ENCODE measurements at places on chromosomes 5 and 9. TPM values are rescaled to one million over a fixed set of nuclear protein-coding genes. Genes with fewer than 3 reads are reported as not detected.
A peak's percentile ranks its signal among the peaks of the same experiment; 100 is the strongest.

DNA sequence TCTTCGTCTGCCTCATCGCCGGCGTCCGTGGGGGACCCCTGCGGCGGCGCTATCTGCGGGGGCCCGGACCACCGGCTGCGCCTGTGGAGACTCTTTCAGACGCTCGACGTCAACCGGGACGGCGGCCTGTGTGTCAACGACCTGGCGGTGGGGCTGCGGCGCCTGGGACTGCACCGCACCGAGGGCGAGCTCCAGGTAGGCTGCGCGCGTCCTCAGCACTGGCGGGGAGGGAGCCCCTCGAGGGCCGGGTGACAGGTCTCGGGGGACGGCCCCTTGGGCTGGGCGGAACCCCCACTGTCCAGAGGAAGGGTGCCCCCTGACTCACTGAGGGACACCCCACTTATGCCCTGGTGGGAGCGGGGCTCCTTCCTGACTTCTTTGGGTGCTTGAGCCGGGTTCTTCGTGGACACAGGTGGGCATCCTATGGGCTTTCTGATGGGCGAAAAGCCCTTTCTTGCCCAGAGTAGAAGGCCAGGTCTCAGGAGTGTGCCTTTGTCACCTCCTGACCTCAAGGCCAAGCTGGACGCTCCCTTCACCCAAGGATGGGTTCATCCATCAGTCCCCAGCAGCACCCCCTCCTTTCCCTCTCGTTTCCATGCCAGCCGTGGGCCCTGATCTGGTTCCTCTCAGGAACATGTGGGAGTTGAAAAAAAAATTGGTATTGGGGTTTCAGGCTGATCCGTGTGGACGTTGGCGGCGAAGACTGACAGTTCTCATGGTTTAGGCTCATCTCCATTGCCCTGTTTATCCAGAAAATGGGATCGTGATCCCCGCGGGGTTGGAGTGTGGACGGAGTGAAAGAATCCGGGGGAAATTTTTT is 564 bp downstream of the SLC25A25 start:
- H3K36me3 ChIP-seq = no peaks in the 10 kb centered on the region
- peak overlapping the region; percentile 86 for H3K4me3 ChIP-seq
- H3K27me3 ChIP-seq = no peaks in the 10 kb centered on the region
- peak overlapping the region; percentile 99 for H3K27ac ChIP-seq
- peaks cover 25% of the 10 kb centered on the region for H3K4me1 ChIP-seq
- no peak for DNase-seq

GRCh38 chr5:166172597-166172996 is 2118.8 kb upstream of the WWC1 start:
- H3K36me3 ChIP-seq = no peaks in the 10 kb centered on the region
- no peak overlapping the region for H3K4me3 ChIP-seq
- no peak overlapping the region for H3K27ac ChIP-seq

- H3K27ac ChIP-seq = no peak overlapping the region
- DNase-seq = no peak
- H3K4me1 ChIP-seq = no peaks in the 10 kb centered on the region
- no peaks in the 10 kb centered on the region for H3K36me3 ChIP-seq
Observed at GRCh38 chr9:22160221-22160620, 151.1 kb upstream of the CDKN2B start.

- H3K4me1 ChIP-seq = peaks cover 7% of the 10 kb centered on the region
- peak overlapping the region; percentile 43 for H3K27ac ChIP-seq
- peak; percentile 43 for DNase-seq
- H3K36me3 ChIP-seq = no peaks in the 10 kb centered on the region
Observed at GRCh38 chr5:170491479-170491878, 12.3 kb upstream of the KCNIP1 start.

- H3K4me1 ChIP-seq = no peaks in the 10 kb centered on the region
- DNase-seq = no peak
- no peak overlapping the region for H3K4me3 ChIP-seq
Observed at GRCh38 chr9:85182383-85182782, 512.9 kb downstream of the NTRK2 start.

DNA sequence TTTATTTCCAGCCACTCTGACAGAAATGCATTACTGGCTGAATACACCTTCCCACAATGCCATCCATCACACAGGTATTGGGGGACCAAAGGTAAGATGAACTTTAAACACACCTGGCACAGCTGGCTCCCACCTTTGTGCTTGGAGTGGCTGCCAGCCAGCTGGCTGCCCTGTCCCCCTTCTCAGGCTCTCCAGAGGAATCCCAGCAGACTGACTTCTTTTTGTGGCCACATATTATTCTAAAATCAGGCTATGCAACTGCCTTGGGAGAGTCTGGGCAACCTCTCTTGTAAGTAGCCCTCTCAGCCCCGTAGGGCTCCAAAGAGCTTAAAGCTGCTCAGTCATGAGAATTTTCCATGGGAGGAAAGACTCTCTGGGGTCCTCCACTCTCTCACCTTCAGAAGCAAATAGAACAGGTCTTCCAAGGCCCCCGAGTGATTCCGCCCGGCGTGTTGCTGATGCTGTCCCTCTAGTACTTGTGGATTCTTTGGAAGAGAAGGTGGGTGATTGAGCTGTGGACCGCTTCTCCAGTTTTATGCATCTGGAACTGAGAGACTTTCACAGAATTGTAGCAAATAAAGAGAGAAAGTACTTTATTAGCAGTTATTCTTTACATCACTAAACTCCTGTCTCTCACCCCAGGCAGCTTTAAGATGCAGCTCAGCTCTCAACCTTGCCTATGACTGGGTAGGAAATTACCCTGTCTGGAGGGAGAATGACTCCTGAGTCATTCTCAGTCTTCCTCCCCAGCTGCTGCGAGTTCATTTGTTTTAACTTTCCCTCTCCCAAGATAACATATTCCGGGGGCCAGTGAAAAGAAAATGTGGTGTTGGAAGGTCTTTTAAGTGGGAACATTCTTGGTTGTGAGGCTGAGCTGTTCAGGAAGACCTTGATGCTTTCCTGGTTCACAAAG is 159.4 kb upstream of the PITX1 start:
- H3K27me3 ChIP-seq = peaks cover 21% of the 10 kb centered on the region
- no peak overlapping the region for H3K4me3 ChIP-seq
- no peak overlapping the region for H3K27ac ChIP-seq
- H3K4me1 ChIP-seq = peaks cover 3% of the 10 kb centered on the region
- no peak for DNase-seq
- no peaks in the 10 kb centered on the region for H3K36me3 ChIP-seq

GRCh38 chr5:130216286-130216685 is 312.0 kb downstream of the CHSY3 start:
- no peak overlapping the region for H3K27ac ChIP-seq
- no peaks in the 10 kb centered on the region for H3K27me3 ChIP-seq
- H3K4me1 ChIP-seq = no peaks in the 10 kb centered on the region
- H3K4me3 ChIP-seq = no peak overlapping the region

GRCh38 chr9:2332663-2333062 is 288.9 kb upstream of the VLDLR start:
- DNase-seq = no peak
- H3K4me3 ChIP-seq = no peak overlapping the region
- H3K27me3 ChIP-seq = no peaks in the 10 kb centered on the region

DNA sequence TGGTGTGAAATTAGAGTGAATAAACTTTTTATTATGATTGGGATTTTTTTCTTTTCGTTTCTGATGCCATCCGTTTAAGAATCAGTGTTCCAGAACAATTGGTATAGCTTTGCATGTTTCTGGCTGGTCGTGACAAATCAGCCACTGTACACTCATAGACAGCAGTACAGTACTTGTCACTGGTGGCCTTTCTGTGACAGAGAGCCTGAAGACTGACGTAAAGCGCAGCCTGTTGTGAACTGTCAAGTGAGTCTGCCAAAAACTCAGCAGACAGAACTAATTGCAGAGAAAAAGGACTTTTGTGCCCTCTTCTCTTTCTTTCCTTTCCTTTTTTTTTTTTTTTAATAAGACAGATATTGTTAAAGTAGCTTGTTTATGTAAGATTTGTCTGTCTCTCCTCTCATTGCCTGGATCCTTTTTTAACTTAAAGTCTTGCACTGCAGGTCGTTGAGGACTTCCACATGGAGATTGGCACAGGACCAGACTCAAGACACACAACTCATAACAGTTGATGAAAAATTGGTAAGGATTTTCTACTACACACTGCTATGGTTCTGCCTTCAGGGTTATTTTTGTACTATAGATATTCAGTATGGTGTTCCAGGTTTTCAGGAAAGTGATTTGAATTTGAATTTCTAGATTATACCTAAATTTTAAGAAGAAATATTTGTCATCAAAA is 42.7 kb downstream of the NDUFS4 start:
- H3K27me3 ChIP-seq = no peaks in the 10 kb centered on the region
- H3K4me3 ChIP-seq = no peak overlapping the region
- no peaks in the 10 kb centered on the region for H3K4me1 ChIP-seq
- no peak for DNase-seq
- no peaks in the 10 kb centered on the region for H3K36me3 ChIP-seq
- H3K27ac ChIP-seq = no peak overlapping the region

GRCh38 chr9:6418764-6419163 is 5.8 kb downstream of the UHRF2 start:
- no peak overlapping the region for H3K27ac ChIP-seq
- no peak for DNase-seq
- no peaks in the 10 kb centered on the region for H3K27me3 ChIP-seq
- no peaks in the 10 kb centered on the region for H3K4me1 ChIP-seq

DNA sequence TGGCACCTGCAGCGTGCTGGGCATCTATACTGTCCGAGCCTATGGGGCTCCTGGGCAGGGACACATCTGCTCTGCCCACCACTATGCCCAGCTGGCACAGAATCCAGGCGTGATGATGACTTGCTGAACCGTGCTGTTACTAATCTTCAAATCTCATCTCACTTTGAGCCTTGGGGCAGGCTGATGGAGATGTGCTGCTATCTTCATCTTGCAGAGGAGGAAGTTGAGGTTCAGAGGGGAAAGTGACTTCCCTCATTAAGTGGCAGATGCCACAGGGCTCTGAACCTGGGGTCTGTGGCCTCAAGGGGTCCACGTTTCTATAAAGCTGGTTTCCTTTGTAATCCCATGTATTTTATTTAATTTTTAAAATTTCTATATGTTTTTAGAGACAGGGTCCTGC is 4.7 kb downstream of the SLC2A6 start:
- no peak for DNase-seq
- H3K27ac ChIP-seq = no peak overlapping the region
- H3K4me1 ChIP-seq = no peaks in the 10 kb centered on the region
- no peaks in the 10 kb centered on the region for H3K27me3 ChIP-seq

DNA sequence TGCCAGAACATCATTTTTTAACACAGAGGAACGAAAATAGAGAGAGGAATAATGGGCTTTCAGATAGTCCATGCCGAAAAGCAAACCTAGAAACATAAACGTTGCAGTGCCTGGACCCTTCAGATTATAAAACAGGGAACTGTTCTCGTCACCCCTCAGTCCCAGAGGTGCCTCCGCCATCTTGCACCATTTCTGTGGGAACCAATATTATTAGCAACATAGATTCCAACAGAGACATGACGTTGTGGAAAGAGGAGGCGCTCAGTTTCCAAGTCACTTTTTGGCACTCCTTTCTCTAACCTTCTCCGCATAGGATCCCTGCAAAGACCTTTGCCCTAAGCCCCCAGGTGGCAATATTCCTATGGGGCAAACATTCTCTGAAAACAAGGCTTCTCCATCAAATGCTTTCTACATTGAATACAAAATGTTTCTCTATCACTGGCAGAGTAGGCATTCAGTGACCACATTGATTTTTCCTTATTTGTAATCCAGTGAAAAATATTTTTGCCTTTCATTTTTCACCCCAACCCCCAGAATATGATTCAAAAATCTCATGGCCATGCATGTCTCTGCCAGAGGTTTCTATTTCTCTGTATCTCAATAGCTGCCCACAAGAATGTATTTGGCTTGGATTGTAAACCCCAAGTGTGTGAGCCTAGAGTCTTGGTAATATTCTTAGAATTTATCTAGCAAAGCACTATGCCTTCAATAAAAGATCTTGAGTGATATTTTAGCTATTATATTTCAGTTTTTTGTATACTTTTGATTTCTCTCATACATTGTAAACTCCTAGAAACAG is 500.8 kb upstream of the WWC1 start:
- H3K27me3 ChIP-seq = no peaks in the 10 kb centered on the region
- no peak overlapping the region for H3K27ac ChIP-seq
- no peak overlapping the region for H3K4me3 ChIP-seq
- DNase-seq = no peak
- no peaks in the 10 kb centered on the region for H3K4me1 ChIP-seq
- no peaks in the 10 kb centered on the region for H3K36me3 ChIP-seq

- H3K27me3 ChIP-seq = no peaks in the 10 kb centered on the region
- no peaks in the 10 kb centered on the region for H3K36me3 ChIP-seq
- DNase-seq = no peak
- H3K27ac ChIP-seq = no peak overlapping the region
- H3K4me3 ChIP-seq = no peak overlapping the region
- H3K4me1 ChIP-seq = no peaks in the 10 kb centered on the region
Observed at GRCh38 chr9:32394381-32395049, 10.1 kb downstream of the ACO1 start.

DNA sequence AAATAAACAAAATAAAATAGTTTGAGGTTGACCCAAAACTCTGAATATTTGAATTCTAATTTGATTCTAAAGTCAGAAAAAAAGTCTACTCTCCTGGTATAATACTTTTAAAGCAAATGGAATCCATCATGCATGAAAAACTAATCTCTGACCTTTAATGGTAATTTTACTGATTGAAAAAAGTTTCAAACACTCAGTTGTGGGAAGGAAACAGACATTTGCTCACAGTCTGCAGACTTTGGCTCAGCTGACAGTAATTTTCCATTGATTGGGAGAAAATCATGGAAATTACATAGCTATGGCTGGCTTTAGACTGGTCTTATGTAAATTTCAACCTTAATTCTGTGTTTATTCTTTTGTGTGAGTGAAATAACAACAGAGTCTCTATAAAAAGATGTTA is 574.3 kb downstream of the PDE4D start:
- H3K36me3 ChIP-seq = no peaks in the 10 kb centered on the region
- DNase-seq = no peak
- H3K4me1 ChIP-seq = no peaks in the 10 kb centered on the region
- no peak overlapping the region for H3K27ac ChIP-seq

DNA sequence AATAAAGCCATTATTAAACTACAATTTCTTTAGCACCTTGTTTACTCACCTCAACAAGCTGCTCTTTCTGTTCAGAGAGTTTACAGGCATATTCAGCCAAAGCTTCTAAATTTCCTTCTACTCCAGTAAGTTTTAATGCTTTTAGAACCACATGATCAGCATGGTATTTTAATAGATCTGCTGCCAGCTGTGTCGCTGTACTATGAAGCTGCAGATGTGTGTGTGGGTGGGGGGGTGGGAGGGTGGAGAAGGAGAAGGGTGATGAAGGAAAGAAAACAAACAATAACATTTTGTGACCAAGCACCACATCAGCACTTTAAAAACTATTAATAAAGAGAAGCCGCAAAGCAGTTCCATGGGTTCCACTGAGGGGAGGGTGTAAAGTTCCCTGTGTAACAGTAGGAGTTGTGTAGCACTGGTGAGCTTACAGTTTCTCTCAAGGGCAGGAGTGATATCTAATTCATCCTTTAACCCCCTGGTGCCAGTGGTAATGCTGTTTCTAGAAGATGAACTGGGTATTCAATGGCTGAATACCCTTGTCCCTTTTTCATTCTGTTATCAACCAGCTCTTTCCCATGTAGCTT is 38.5 kb downstream of the ABITRAM start:
- H3K4me1 ChIP-seq = no peaks in the 10 kb centered on the region
- H3K4me3 ChIP-seq = no peak overlapping the region
- H3K27ac ChIP-seq = no peak overlapping the region
- H3K36me3 ChIP-seq = no peaks in the 10 kb centered on the region
- H3K27me3 ChIP-seq = no peaks in the 10 kb centered on the region
- no peak for DNase-seq

C9 gene
- not detected for total RNA-seq

CCDC152 gene
- total RNA-seq = 0.96 TPM

IFNB1 gene
- total RNA-seq = not detected

Measured in breast epithelium (tissue), 4 donors.